Left renal cortex interstitium (tissue), 4 donors: ENCODE measurements at places on chromosomes 12 and 14.

DNA sequence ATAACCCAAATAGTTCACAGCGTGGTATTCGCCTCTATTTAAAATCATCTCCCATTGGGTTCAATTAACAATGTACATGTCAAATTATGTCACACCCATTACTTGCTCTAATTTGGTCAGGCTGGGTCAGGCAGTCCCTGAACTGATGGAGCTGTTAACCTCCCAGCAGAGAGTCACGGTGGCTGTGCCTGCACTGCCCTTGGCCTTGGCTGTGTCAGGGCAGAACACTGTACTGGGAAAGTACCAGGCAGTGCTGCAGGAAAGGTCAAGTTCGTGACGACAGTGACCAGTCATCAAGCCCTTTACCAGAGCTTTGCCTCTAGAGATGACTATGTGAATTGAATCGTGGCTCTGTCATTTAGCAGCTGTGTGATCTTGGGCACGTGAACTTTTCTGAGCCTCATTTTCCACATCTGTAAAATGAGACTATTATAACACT lies 100.0 kb downstream of the ARF6 start:
- DNase-seq, result no peak

DNA sequence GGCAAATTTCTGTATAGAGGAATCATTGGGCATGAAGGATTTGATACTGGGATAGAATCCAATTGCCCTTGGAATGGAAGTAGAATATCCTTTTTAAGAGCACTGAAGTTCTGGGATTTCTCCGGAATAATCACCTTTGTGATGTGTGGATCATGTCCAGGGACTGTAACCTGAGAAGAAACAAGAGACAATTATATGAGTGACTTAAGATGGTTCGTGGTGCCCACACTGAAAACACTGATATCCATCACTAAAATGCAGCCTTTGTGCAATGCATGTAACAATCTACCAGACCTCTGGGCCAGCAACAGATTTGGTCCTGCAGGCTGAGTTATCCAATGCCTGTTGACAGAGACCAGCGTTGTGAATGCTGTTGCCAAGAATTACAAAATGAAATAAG lies 48.5 kb downstream of the MDM2 start:
- DNase-seq, result no peak

- no peak for DNase-seq
These were observed 163.1 kb upstream of the TMPO start for GRCh38 chr12:98352218-98352811.

GRCh38 chr12:115712676-115713075 lies 564.8 kb downstream of the MED13L start:
- DNase-seq, result no peak
